Stimulated activated CD4-positive, alpha-beta T cell treated with anti-CD3 and anti-CD28 coated beads, Interleukin-1b, Interleukin-23, amount 100 ng/mL, for 4 hours (primary cell): ENCODE measurements at places on chromosomes 2 and 18.

GRCh38 chr2:191666226-191666625, 11.7 kb upstream of the NABP1 start:
- DNase-seq, result no peak

DNA sequence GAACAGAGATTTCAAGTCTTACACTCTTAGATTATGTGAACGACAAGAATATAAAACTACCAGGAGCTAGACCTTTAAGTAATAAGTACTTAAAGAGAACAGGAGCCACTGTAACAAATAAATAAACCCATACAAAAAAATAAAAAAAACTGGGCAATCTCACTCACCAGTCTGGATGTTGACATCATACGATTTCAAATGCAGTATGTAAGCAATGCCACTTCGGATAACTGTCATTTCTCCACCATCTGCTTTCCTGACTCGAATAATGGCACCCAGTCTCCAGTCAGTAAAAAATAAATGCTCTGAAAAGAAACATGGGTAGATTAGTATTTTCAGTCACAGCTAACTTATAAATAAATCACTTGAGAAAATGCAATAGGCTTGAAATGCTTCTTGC, 115.1 kb downstream of the LRP2 start:
- no peak for DNase-seq

DNA sequence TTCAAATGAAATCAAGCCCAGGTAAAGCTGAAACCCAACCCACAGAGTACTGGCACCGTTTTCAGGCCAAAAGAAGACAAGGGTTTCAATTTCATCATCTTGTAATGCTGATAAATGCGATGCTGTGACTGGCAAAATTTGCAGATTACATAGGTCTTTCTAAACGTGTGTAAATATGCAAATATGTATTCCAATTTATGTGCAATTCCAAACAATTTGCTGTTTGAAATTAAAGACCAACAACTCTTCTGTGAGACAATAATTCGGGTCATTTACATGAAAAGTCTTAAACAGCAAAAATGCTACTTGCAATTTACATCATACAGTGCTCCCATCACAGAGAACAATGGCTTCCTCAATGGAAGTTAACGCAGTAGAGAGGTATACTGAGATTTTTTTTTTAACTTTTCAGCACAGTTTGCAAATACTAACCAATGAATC, 2.8 kb upstream of the ZNF532 start:
- no peak for DNase-seq

DNA sequence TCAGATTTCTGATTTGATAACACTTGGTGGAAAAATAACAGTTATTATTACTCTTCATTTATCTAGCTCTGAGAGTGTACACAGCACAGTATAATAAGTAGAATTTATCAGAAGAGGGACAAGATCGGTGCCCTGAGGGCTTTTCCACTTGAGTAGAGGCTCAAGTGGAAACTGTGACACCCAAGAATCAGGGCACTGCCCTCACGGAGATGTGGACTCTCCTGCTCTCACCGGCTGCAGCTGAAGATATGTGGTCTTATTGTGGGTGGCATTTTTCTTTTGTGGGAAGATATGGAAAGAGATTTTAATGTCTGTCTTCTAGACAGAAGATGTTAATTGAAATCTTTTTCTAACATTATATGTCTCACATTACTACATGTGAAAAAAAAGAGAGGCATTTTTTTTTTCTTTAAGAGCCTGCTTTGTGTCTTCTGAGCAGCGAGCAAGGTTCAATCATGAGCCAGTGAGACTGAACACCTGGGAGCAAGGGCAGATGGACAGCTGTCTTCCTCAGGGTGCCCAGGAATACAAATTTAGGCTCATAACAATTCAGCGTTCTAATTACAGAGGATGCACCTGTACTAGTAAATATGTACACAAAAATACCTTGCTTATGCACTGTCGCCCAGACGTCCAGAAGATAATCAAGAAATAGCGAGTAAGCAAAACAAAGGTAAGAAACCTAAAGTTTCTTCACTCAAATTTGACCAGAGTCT, 1098.2 kb upstream of the FANCL start:
- no peak for DNase-seq

GRCh38 chr2:10225291-10226037, 77.2 kb upstream of the HPCAL1 start:
- DNase-seq, result no peak

DNA sequence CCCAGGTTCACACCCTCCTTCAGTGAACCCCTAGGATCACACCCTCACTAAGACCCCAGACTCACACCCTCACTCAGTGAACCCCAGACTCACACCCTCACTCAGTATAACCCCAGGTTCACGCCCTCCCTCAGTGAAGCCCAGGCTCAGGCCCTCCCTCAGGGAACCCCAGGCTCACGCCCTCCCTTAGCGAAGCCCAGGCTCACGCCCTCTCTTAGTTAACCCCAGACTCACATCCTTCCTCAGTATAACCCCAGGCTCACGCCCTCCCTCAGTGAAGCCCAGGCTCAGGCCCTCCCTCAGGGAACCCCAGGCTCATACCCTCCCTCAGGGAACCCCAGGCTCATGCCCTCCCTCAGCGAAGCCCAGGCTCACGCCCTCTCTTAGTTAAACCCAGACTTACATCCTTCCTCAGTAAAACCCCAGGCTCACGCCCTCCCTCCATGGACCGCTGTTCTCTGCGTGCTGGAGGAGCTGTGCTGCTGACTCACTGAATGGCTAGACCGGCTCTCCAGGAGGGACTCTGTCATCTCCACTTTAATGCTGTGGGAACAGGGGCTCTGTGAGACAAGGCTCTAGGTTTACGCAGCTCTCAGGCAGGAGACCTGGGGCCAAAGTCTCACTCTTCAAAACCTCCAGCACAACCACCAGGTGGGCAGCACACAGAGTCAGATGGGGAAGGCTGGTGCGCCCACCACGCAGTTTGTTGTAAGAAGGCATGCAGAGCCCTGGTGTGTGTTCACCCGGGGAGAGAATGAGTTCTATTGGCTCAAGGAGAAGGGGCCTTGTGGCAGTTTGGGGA, 506.9 kb upstream of the MYT1L start:
- DNase-seq, result no peak

DNA sequence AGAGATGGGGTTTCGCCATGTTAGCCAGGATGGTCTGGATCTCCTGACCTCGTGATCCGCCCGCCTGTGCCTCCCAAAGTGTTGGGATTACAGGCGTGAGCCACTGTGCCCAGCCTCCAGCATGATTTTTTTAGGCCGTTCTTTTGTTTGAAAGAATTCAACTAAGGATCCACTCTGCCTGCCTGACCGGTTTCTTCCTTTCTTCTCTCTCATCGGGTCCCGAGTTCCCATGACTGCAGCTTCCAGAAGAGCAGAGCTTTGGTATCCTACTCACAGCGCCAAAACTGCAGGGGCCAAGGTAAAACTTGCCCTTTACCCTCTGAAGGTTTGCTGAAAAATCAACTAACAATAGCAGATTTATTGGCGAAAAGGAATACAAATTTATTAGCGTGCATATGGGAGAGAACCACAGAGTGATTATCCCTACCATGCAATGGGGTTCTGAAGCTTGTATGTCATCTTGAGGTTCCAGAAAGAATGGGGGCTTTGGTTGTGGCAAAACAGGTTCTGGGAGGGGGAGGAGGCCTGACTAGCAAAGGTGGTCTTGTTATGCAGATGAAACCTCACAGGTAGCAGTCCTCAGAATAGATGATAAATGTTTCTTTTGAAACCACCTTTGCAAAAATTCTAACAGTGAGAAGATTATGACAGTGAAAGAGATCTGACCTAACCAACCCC, 87.0 kb upstream of the MSH6 start:
- no peak for DNase-seq

- no peak for DNase-seq
Measured at GRCh38 chr2:137771064-137771463, 193.2 kb upstream of the HNMT start.

GRCh38 chr2:16546128-16546754, 119.4 kb downstream of the CYRIA start:
- DNase-seq, result no peak

DNA sequence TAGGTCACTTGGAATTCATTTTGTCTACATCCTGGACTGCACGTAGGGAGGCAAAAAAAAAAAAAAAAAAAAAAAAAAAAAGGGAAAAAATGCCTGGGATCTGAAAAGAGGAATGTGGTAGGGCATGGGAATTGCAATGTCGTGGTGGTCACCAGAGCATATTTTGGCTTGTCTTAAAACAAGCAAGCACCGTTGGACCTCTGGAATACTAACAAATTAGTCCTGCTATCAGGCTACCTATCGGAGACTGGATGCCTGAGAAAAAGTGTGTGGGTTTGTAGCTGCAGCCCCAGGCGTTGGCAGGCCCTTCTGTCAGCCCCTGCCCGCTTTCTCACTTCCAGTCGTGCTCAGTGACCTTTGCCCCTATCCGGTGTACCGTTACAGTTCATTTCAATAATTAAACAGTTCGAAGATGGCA, 588.5 kb upstream of the ZEB2 start:
- no peak for DNase-seq

DNA sequence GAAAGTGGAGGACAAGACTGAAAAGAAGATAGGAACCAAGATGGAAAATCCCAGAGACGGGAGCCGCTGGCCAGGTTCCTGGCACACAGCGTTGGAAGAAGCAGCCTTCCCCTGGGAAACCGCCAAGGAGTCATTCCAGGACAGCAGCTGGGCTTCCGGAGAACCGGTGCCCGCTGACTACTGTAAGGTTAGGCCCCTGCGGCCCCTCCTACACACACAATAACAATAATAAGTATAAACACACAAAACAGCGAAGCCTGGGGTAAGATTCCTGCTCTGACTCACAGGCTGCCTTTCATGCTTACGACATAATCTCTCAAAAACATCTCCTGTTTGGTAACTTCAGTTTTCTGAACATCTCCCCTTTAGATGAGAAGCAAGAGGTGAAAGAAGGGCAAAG, 28.1 kb upstream of the MYCN start:
- DNase-seq, result no peak

- no peak for DNase-seq
Measured at GRCh38 chr2:240419723-240420122, 15.7 kb upstream of the GPC1 start.

- DNase-seq, result no peak
Measured at GRCh38 chr2:19786408-19787058, 115.2 kb downstream of the TTC32 start.

- no peak for DNase-seq
Measured at GRCh38 chr2:176589825-176590440, 320.7 kb downstream of the MTX2 start.

GRCh38 chr18:79882522-79883241, 68.8 kb downstream of the SLC66A2 start:
- no peak for DNase-seq

GRCh38 chr2:10901160-10901939, 10.4 kb upstream of the KCNF1 start:
- no peak for DNase-seq

DNA sequence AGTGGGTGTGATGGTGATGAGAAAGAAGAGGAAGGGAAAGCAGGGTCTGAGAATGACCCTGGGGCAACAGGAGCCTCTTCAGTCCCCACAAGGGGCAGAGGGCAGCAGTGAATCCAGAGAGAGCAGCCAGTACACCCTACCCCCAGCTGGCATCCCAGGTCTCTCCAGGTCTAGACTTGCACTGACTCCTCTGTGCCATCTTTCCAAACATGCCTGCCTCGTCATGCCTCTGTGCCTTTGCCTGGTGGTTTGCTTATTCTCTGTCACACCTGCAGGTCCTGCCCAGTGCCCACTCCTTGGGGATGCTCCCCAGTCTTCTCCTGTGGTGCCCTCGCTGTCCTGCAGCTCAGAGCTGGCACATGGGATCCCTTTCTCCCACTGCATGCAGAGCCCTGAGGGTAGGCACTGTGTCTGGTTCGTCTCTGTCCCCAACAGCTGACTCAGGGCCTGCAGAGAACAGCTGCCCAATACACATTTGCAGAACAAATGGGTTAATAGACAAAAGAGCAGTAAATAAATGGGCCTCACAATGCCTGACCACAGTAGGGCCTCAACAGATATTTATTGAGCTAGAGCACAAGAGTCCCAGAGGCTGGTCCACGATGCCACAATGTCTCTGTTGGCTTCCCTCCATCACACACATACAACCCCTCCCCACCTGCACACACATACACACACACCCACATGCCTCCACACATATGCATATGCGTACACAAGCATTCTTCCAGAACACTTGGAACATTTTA, 89.8 kb downstream of the HS1BP3 start:
- DNase-seq, result no peak

DNA sequence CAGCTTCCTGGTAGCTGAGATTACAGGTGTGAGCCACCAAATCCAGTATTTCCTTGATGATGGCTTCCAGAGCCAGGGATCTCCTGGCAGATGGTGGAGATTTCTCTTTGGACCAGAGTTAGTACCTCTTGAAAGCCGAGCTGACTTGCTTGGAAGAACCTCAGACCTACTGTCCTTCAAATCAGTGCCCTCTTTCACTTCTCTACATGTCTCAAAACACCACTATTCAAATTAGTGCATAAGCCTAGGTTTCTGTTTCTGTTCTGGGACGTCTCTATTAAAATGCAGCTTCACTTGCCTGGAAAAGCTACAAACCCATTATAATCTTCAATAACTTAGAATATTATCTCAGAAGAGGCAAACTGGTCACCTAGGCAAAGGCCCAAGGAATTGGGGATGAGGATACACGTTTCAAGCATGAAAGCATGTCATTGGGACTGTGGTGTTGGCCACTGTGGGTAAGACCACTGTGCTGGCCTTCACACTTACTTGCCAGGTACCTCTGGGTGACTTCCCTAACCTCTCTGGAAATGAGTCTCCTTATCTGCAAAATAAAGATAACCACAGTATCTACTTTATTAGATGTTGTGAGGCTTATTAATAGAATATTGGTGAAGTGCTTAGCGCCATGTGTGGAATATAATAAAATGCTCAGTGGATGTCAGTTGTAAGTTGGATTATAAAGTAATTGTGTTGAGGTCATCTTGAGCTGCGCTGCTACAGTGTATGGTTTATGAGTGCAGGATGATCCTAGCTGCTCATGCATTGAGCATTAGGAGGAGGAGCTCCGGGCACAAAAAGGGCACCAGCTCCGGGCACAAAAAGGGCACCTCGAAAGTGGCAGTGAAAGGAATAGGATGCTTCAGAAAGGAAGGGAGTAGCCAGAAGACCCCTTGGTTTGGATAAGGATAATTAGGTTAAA, 84.5 kb downstream of the DOCK10 start:
- no peak for DNase-seq

GRCh38 chr2:33619028-33619427, 19.9 kb upstream of the FAM98A start:
- DNase-seq, result no peak

- no peak for DNase-seq
Measured at GRCh38 chr2:25349397-25349796, 7.7 kb upstream of the DNMT3A start.
